ENCODE measurements at places on chromosomes 11 and 22.
A peak's percentile ranks its signal among the peaks of the same experiment; 100 is the strongest.

- DNase-seq = peak; percentile 62
These were observed 12.6 kb upstream of the NECTIN1 start for GRCh38 chr11:119741369-119742262.

DNA sequence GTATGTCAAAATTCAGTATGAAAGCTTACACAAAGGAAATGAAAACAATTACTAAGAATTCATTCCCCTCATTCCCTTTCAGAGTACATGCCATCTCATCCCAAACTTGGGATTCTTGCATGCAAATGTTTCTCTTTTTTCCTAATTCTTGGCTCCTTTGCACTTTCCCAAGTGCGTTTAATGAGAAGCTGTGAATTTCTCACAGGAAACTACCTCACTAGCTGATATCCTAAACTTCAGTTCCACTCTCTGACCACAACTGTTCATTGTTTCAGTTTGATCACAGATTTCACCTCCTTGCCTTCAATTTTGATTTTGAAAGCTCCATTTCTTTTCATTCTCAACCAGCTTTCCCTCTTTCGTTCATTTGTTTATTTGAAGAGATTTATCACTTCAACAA, 5.9 kb upstream of the ARL14EP start:
- no peak for DNase-seq

DNA sequence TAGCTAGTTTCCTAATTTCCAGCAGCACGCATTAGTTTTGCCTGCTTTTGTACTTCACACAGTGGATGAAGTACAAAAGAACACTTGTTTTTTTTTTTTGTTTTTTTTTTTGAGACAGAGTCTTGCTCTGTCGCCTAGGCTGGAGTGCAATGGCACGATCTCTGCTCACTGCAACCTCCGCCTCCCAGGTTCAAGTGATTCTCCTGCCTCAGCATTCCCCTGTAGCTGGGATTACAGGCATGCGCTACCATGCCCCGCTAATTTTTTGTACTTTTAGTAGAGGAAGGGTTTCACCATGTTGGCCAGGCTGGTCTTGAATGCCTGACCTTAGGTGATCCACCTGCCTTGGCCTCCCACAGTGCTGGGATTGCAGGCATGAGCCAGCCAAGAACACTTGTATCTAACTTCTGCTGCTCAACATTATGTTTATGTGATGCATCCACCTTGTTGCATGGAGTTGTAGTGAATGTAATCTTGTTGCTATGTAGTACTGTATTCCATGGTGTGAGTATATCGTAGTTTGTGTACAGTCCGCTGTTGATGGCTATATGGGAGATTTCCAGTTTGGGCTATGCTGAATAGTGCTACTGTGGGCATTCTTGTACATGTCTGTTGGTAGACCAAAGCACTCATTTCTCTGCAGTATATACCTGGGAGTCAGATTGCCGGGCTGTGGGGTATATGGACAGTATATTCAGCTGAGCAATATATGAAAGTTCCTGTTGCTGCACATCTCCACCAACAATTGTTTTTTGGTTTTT, 17.3 kb downstream of the PACS1 start:
- DNase-seq = no peak

- DNase-seq = no peak
These were observed 80.7 kb upstream of the FAM181B start for GRCh38 chr11:82814379-82814778.

DNA sequence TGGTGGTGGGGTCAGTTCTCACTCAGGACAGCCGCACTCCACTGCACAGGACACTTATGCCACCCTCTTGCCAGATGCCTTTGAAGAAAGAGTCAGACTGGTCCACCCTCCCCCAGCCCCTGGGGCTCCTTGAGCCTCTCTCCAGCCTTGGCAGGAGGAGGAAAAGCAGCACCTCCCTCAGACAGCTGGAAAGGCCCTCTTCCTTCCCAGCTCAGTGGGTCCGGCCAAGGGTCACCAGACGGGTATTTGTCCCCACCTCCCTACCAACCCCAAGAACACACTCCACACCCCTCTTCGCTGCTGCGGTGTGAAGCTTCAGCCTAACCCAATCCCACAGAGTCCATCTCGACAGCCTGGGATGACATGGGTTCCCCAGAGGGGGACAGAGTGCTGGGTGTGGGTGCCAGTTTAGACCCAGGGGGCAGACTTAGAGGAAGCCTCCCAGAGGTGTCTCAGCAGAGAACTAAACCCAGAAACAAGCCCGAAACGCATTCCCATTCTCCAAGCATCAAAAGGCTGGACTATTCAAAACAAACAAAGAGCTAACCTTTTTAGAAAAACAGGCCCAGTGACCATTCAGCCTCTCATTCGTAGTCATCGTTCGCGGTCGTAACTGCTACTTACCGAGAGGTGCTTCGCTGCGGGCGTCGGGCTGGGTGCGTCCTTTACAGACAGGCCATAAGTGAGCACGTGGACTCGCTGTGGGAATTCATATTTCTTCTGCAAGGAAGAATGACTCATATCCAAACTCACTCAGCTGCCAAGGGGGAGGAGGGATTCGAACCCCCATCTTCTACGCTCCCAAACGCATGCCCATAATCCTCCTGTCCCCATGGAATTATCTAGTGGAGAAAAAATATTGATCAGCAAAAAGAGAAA, 57.5 kb upstream of the ANO1 start:
- no peak for DNase-seq

GRCh38 chr11:106281455-106282173, 204.2 kb downstream of the AASDHPPT start:
- DNase-seq = no peak

GRCh38 chr11:125304136-125304535, 139.6 kb downstream of the PKNOX2 start:
- no peak for DNase-seq

DNA sequence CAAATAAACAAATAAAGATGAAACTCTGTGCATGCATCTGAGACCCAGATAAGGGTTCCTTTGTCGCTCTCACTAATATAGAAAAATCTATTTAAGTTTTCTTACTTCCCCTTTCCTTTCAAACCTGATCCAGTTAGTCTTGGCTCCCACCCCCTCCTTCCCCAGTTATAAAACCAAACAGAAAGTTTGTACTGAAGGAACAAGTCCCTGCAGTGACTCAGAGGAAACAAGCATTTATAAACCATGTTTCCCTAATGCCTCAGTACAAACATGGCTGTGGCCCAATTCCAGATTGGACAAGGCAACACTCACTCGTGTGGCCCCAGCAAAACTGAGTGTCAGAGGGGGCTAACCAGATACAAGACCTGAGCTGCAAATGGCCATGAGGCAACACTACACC, 65.5 kb upstream of the ARHGAP20 start:
- no peak for DNase-seq

GRCh38 chr11:88629496-88629895, 292.0 kb upstream of the CTSC start:
- DNase-seq = no peak

- no peak for DNase-seq
These were observed 59.7 kb upstream of the CYP2D6 start for GRCh38 chr22:42190274-42190673.

DNA sequence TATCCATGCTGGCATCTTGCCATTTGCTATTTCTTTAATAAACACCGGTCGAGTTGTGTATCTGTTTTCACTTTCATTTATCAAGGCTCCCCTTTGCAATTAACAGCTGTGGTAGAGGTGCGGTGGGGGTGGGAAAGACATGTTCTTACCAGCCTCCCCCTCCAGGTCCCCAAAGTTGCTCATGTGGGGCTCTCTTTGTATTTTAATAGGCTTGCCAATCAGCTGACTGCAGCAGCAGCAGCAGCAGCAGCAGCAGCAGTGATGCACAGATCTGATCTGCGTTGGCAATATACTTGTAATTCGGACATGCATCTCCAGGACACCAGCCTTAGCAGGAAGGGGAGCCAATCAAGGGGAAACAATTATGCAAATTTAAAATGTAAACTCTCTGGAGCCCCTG, 40.3 kb upstream of the E2F8 start:
- no peak for DNase-seq

GRCh38 chr22:20959578-20960461, 7.2 kb upstream of the AIFM3 start:
- DNase-seq = no peak

- DNase-seq = peak; percentile 38
These were observed 1.5 kb downstream of the TCIRG1 start for GRCh38 chr11:68040101-68040956.

GRCh38 chr22:26168939-26169314, 335 bp upstream of the SEZ6L start:
- no peak for DNase-seq

DNA sequence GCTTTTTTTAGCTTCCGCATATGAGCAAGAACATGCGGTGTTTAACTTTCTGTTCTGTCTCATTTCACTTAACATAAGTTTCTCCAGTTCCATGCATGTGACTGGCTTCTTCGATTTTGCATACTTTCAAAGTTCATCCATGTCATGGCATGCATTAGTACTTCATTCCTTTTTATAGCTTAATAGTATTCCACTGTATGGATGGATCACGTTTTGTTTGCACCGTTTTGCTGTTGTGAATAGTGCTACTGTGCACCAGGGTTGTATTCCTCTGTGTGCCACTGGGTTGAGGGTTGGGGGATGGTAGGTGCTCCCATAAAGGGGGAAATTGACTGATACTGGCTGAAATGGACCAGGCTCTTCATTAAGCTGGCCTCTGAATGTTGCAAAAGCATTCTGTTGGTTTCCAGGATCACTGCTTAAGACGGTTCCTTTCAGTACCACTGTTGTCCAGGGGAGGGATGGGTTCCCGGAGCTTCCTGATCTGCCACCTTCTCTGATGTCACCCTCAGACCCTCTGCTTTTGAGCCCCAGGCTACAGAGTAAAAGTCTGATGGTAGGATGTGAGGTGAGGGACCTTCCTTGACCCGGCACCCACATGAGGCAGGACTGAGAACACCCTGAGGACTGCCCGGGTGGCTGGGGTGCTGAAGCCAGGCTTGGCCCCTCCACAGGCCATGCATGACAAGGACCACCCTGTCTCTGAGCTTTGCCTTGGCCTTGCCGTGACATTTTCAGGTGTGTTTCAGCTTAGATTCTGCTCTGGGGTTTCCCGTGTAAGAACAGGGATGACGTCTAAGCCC, 24.4 kb downstream of the DGCR6L start:
- DNase-seq = no peak

DNA sequence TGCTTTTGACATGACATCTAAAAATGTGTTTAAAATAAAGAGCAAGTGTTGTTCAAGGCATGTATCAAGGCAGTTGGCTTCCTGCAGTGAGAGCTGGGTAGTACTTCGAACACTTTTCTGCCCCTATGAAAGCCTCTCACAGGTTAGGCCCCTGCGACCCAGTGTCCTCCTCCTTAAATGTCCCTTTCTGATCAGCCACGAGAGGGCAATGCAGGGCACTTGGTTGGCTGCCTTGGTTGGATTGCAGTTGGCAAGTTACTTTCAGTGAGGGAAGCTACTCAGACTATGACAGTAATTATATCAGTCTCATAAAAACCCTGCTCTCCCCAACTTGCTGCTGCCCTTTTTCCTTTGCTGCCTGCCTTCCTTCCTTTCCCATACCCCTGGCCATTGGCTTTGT, 743.8 kb downstream of the NTM start:
- no peak for DNase-seq

DNA sequence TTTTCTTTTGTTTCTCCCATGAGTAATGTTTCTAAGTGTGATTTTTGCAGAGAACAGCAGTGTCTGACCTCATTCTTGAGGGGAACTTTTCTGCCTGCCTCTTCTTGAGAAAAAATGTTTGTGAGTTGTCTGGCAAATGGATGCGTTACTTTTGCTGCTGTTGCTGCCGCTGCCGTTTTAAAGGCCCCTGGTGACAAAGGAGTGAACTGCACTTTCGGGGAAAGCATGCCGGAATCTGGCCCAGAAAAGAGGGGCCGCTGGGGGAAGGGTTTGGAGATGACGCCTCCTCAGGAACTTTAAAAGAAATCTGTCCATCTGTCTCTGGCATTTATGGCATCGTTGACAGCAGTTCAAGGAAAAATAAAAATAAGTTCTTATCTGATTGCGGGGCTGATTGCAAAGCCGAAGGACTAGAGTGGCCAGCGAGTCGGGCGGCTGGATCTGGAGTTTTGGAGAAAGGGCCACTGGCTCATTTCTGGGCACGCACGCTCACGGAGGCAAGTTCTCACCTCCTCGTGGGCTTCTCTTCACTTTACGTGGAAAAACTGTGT, 16.5 kb downstream of the ZBTB16 start:
- no peak for DNase-seq

DNA sequence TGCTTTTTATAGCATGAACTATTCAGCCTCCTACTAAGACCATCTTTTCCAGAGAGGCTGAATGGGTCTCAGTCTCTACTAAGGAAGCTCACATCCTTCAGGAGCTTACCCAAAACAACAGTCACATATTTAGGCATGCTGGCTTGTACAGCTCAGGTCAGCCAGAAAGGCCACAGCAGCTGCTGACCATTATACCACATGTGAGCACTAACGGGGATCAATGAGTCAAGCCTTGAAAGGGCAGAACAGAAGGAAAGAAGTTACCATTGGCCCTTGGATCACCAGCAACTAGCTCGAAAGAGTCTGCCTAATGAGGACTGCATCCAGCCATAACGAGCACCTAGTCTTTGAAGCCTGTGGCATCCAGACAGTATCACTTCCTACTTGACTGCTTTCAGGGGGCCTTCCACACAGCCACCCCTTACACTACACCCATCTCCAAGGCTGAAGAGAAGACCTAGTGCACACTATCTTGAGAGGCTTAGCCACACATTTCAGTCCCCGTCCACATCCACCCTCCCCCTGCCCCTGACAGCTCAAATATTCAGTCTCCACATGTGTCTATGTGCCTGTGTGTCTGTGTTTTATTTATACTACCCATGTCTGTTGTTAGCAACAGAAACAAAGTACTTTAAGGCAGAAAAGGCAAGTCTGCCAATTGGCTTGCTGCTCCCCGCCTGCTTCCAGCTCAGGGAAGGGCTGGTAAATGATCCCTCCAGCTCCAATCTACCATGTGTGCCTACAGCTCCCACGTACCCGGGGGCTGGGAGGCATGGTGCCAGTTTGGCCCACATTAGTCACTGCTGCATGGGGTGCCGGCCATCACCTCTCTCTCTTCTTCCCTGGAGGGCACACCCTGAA, 95.5 kb downstream of the RPL27A start:
- DNase-seq = no peak

GRCh38 chr22:32684148-32684821, 117.2 kb upstream of the TIMP3 start:
- no peak for DNase-seq

DNA sequence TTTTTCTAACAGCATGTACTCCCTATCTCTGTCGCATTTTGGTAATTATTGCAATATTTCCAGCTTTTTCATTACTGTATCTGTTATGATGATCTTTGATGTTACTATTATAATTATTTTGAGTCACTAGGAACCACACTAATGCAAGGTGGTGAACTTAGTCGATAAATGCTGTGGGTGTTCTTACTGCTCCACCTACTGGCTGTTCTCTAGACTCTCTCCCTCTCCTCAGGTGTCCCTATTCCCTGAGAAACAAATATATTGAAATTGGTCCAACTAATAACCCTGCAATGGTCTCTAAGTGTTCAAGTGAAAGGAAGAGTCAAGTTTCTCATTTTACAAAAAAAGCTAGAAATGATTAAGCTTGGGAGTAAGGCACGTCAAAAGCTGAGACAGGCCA, 10.5 kb downstream of the ARL14EP start:
- no peak for DNase-seq

Measured in stimulated activated CD4-positive, alpha-beta T cell treated with anti-CD3 and anti-CD28 coated beads, Interleukin-12 subunit alpha, Interleukin-12 subunit beta, amount 100 ng/mL, for 4 hours (primary cell).